ENCODE measurements at places on chromosomes 13 and 19.

- DNase-seq, result peak; percentile 45
Measured at GRCh38 chr13:42041011-42041683, 7.3 kb upstream of the DGKH start.

- DNase-seq, result peak; percentile 47
Measured at GRCh38 chr19:42132851-42133528, 744 bp upstream of the POU2F2 start.

- DNase-seq, result no peak
Measured at GRCh38 chr19:55441692-55442321, 1.3 kb downstream of the SHISA7 start.

GRCh38 chr13:30866677-30867076, 39.4 kb upstream of the MEDAG start:
- DNase-seq, result no peak

DNA sequence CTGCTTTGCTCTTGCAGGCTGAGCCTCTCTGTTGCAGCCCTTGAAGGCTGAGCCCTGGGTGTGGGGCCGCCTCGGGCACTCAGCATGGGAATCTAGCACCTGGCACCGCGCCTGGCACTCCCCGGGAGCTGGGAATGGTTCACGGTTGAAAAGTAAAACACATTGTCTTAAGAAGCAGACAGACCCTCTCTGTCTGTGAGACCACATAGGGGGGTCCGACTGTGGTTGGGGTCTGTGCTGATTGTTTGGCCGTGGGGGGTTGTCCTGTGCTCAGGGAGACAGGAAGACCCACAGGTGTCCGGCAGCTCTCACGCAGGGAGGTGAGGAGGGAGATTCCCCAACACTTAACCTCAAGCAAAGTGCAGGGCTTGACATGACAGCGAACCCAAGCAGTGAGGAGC, 64.8 kb downstream of the SOX1 start:
- DNase-seq, result no peak

DNA sequence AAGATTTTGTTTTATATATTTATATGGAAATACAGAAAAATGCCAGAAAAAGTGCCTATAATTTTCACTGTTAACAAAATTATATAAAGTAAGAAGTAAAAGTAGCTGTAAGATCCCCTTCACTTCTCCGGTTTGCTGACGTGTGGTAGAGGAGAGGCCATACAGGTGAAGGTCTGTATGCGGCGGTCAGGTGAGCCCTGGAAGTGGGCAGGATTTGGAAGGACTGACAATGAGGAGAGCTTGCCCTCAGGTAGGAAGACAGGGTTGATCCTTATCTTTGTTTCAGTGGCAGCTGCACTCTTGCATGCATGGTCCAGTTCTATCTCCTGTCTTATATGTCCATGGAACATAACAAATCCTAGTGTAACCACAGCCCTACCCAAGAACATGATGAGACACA, 16.9 kb upstream of the TFDP1 start:
- no peak for DNase-seq

- no peak for DNase-seq
Measured at GRCh38 chr19:45567609-45568008, 17.0 kb downstream of the OPA3 start.

DNA sequence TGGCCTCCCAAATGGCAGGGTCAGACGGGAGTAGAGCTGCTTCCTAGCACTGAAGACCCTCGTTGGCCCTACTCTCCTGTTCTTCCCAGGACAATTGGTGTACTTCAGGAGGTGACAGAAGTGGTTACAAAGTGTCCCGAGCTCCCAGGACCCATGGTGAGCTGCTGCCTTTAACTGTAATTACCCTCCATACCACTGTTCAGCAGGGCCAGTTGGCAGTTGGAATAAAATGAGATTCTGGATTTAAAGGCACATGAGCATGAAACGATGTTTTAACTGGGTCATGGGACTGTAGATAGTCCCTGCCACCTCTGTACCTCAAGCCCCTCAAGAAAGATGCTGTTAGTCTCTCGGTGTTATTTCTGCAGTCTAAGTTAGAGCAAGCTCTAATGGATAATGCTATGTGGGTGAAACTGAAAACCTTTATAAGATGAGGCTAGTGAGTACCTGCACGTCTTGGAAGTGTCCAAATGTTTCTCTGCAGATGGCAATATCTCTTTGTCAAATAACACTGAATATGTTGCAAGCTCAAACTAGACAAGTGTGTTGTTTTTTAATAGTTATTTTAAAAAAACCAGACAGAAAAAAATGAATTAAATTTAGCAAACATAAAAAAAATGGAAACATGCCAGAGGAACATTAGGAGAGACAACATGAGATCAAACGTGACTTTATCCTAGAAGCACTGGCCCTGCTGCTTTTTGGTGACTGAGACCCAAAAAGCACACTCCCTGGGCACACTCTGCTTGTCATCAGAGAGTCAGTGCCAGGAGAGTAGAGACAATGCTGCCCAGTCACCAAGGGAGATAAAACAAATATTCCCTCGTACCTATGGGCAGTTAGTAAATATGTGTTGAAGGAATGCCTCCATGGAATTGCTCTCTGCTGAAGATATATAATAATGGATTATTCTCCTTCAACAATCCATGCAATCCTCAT, 266.3 kb downstream of the LMO7 start:
- no peak for DNase-seq

DNA sequence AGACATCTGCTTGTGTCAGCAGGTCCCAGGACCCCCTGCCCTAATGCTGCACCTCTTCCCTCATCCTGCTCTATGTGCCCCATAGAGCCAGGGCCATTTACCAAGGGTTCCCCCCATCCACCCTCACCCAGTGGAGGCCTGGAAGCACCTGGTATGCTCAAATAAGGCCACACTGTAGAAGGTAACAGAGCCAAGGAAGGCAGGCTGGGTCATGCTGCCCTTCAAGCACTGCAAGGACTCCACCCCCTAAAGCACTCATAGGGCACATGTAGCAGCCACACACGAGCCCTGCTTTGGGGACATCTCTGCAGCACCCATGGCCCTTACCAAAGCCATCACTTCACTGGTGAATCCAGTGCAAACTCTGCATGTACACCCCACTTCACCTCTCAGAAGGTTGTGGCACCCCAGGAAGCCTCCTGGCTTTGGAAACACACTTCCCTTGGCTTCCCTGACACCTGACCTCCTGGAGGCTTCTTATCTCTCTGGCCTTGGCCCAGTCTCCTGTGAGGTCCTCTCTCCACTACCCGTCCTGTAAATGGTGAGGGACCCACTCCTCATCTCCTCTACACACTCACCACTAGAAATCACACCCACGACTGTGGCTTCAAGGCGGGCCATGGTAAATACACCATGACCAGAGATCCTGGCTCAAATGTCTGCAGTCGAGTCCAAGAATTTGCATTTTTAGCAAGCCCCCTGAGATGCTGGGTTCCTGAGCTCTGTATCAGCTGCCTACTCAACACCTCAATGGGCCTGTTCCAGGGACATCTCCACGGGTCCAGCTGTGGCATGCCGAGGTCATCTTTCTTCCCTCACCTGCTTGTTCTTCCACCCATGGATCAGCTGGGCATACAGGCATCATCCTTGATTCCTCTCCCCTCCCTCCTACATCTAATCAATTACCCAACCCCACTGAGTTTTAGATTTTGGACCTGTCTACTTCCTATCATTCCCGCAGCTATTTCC, 80.9 kb upstream of the DOCK9 start:
- DNase-seq, result no peak

DNA sequence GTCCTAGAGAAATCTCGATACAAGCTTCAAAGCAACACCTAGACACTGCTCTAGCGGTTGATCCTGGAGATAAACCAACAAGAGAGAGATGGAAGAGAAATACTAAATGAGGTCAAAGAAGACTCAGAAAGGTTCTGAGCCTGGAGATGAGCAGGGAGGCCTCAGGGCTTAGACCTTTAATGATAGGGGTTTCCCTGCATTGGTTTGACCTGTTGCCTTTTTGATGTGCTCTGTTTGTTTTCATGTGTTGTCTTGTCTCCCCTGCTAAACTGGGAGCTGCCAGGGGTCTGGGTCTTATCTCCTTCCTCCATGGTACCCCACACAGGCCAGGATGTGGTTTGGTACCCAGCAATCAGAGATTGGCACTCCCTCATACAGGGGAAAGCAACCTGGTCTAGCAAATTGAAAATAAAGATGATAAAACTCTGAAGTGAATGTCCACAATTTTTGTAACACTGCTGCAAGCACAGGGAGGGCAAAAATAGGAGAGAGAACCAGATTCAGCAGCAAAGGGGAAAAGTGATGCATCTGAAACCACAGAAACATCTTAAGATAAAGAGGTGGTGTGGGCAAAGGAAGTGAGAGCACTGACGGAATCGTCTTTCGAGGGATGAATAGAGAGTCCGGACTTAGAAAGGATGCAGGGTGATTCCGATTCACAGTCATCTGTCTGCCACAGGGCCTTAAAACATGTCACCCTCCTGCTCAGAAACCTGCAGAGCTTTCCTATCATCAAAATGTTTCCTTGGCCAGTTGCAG, 3.5 kb downstream of the FFAR2 start:
- no peak for DNase-seq

DNA sequence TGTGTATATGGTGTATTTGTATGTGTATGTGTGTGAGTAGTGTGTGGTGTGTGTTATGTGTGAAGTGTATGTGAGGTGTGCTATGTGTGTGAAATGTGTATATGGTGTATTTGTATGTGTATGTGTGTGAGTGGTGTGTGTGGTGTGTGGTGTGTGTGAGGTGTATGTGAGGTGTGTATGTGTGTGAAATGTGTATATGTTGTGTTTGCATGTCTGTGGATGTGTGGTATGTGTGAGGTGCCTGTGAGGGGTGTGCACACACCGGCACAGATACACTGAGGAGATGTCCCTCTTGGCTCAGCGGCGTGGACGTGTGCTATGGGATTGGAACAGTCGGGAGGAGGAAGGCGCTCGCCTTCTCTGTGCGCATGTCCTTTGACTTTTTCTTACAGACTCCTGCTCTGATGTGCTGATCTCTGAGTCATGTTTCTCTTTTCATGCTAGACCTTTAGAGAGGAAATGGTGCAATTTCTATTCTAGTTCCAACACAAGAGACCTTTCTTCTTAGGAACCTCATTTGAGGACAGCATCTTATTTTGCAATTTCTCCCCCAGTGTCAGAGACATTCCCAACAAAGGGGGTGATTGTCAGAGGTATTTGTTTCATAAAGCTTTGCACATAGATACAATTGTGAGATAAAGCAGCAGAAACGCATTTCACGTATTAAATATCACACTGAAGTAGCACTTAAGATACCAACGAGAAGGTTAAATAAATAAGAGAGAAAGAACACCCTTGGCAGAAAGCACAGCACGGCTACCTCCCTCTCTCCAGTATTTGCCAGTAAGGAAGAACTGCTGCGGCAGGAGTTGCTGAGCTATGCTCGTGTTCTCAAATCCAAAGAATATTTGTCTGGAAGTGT, 11.3 kb upstream of the TNFRSF19 start:
- peak; percentile 93 for DNase-seq

GRCh38 chr13:28041501-28041900, 53.0 kb upstream of the URAD start:
- DNase-seq, result no peak

DNA sequence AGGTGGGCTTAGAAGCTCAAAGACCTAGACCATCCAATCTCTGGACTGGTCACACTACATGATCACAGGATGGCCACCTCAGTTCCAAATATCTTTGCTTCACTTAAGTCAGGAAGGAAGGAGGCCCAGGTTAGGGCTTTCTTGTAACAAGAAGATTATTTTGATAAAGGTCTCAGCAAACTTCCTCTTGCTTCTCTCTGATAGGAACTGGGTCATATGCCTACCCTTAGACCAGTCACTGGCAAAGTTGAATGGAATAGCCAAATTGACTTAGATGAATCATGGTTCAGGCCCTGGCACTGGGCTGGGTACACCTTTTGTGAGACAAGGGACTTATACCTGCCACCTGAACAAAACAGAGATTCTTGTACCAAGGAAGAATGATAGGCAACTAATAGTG, 11.0 kb downstream of the FRY start:
- no peak for DNase-seq

- peak; percentile 58 for DNase-seq
Measured at GRCh38 chr13:64591971-64592370, 2638.2 kb downstream of the PCDH9 start.

- peak; percentile 51 for DNase-seq
Measured at GRCh38 chr13:65677906-65678305, 1552.2 kb downstream of the PCDH9 start.

- no peak for DNase-seq
Measured at GRCh38 chr13:106275446-106276032, 259.9 kb downstream of the EFNB2 start.

DNA sequence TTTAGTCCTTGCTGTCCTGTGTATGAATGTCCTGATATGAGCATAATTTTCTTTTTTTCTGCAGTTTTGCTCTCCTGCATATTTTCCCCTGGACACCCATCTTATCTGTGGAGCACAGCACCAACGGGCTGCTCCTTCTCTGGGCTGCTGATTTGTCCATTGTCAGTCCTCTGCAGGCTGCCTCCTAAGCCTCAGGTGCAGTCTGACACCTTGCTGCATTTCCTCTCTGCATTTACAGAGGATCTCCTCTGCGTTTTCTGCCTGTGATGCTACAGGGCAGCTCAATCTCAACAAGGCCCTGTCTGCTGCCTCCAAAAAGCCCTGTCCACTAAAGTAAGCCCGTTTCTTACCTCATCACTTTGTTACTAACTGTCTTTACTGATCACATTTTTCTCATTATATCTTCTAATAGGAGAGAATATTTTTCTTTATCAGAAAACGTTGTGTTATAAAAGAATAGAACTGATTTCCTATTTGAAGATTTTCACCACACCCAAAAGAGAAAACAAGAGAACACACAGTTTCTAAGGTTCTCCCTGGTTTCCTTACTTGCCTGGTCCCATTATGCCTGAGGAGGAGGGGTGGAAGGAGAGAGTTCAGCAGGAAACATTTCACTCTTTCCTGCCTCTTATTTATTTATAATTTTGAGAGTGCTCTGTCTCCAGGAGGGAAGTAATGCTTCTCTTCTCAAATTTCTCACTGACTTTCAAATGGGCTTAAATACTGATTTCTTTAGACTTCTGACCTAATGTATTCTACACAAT, 65.6 kb upstream of the TDRD3 start:
- DNase-seq, result no peak

GRCh38 chr13:70964124-70964523, 855.9 kb upstream of the KLHL1 start:
- DNase-seq, result peak; percentile 1

GRCh38 chr19:2779121-2779740, 3.8 kb downstream of the SGTA start:
- DNase-seq, result no peak

GRCh38 chr13:24943136-24943535, 152.8 kb upstream of the PABPC3 start:
- no peak for DNase-seq

- no peak for DNase-seq
Measured at GRCh38 chr13:39284801-39285388, 246.6 kb downstream of the NHLRC3 start.

- no peak for DNase-seq
Measured at GRCh38 chr13:98487522-98487921, 89.4 kb downstream of the STK24 start.

DNA sequence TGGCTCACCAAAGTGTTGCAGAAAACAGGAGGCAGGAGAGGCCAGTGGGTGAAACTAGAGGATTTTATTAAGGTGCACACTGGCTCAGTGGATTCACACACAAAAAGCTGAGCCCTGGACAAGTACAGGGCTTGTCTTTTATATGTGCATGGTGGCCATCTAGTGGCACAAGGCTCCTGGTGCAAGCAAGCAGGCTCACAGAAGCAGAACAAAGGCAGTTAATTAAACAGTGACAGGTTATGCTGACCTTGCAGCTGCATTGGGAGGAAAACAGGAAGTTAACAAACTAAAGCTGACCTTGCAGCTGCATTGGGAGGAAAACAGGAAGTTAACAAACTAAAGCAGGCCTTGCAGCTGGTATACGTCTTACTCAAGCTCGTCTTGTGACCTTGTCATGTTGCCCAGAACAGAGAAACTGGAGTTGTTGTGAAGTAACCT, 65.3 kb upstream of the ZNF681 start:
- DNase-seq, result no peak

Data from fibroblast of skin of right biceps (primary cell).